ENCODE measurements at places on chromosomes 2 and 18. TPM values are rescaled to one million over a fixed set of nuclear protein-coding genes. Genes with fewer than 3 reads are reported as not detected.

DNA sequence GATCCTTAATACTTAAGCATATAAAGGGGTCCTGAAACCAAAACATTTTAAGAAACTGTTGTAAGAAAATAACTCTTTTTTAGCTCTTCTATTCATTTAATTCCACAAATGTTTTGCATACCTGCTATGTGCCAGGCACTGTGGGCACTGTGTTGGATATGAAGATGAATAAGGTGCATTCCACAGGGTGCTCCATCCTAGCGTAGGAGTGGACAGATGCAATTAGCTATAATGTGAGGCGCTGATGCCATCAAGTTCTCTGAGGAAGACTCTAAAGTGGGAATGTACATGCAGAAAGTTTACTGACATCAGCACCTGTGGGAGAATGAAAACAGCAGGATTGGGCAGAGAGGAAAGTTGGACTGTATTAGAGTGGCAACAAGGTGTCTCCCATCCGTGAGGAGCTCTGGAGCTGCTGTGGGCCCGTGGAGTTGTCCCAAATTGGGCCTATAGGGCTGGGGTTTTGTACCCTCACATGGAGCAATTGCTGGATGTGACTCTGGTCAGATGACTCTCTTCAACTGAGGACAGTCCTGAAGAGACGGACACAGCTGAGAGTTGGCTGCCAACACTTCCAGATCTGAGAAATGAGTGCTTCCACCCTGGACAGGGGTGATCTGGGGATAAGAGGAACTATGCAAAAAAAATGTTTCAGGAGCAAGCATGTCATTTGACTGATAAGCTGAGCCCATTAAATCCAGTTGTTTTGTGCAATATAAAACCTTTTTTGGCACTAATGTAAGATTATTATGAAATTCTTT, 22.3 kb downstream of the CD8A start:
- no peak for DNase-seq

The CD207 gene
- not detected for total RNA-seq

DNA sequence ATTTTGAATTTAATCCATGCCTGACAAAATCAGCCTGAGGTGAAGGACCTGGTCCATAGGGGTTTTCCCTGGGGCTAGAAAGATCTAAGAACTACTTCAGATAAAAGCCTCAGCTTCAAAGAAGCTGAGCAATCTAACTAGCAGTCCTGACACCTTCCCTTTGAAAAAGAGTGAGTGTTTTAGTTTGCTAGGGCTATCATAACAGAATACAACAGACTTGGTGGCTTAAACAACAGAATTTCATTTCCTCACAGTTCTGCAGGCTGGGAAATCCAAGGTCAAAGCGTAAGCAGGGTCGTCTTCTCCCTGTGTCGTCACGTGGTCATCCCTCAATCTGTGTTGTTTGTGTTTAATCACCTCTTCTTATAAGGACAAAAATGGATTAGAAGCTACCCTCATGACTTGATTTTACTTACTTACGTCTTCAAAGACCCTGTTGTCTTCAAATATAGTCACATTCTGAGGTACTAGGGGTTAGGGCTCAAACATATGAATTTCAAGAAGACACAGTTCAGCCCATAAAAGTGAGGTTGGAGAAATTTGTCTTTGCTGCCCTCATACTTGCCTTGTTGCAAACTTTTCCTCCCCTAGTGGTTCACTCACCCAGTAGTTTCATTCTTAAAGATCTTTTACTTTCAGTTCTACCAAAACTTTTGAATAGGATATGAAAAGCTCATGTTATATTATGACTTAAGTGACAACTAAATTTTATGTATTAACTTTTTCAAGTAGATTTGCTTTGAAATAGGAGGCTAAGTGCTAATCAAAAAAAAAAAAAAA, 673.8 kb downstream of the ARHGAP15 start:
- DNase-seq = no peak

The CHRNA1 gene
- 0.32 TPM for total RNA-seq

DNA sequence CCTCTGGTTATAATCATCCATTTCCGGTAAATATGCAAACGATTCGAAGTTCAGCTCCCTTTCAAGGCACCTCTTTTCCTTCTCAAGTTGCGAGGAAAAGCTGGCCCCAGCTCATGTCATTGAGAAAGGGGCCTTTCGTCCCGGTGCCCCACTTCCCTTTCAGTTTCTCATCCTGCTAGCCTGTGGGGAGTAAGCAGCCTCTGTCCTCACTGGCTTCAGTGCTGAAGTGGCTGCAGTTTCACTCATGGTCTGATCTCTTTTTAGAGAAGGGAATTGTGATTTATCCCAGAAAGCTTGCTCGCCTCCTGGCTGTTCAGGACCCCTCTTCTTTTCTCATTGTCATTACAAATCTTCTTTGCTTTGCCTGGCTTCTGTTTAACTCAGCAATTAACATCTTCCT, 207.5 kb downstream of the NR4A2 start:
- no peak for DNase-seq

DNA sequence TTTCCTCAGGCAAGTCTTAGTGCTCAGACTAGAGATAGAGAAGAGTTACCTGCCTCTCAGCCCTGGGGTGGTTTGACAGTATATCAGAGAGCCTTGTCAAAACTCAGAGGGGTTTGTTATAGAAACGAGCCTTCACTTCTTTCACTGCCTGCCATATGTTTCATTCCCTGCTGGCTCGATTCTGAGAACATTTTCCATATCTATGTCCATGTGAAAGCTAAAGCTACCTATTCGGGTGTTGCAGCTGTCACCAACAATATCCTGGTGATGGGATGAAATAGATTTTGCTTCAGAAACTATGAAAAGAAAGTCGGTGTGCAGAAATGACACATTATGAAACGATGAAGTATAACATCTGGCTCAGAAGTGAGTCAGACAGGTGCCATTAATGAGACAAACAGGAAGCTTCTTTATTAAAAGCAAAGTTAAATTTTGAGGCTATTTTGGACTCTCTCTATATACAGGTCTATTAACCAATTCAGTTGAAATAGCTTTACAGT, 56.1 kb upstream of the TANK start:
- no peak for DNase-seq

The CDKL4 gene
- 4.3 TPM for total RNA-seq

The IL36A gene
- total RNA-seq = not detected

DNA sequence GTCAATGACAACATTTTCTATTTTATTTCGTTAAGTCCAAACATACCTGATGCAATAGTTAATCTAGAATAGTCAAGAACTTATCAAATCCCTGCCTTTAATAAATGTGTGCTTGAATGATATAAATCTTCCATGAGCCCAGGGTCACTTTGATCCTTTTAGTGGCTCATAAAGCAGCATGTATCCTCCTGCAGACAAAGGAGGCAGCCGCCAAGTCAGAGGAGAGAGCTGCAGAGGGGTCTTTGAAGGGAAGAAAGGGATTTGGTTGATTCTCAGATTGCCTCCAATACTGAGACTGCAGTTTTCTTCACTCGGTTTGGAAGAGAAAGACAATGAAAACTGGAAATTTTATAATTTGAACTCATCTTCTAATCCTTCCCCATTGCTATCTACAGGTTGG, 378.4 kb upstream of the PIK3C3 start:
- no peak for DNase-seq

DNA sequence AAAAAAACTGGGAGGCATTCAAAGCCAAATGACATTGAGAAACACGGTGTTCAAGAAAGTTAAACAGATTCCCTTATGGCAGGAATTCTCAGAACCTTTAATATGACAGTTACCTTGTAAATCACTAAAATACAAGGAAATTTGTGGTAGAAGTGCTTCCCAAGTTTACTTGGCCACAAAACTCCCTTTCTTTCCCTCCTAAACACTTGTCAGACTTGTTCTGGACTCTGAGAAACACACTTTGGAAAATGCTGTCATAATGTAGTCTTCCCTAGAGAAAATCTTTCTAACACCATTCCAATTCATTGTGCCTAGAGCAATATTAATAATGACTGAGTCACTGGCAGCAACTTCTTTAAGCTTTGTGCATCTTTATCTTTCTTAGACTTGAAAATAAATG, 140.4 kb downstream of the ANKRD44 start:
- DNase-seq = no peak

The CYP1B1 gene
- 6.5 TPM for total RNA-seq

GRCh38 chr2:124039762-124040291, 14.7 kb downstream of the CNTNAP5 start:
- DNase-seq = no peak

The CENPA gene
- total RNA-seq = 7.4 TPM

DNA sequence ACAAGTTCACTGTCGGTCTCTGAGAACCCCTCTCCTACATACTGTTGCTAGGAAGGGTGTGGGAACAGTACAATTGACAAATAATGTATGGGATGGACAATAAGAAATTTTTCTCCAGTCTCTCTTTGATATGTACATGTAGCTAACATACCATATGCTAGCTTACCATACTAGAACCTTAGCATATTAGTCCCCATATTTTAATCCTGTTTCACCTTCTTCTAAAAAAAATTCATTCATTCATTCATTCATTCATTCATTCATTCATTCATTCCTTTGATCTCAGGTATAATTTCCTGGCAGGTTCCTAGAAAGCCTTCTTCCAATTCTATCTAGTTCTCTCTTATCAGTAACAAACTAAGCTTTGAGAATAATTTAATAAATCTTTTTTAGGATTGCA, 62.2 kb downstream of the TTC21B start:
- no peak for DNase-seq

The SLC9A2 gene
- not detected for total RNA-seq

GRCh38 chr2:219308142-219309101, 779 bp downstream of the PTPRN start:
- peak; percentile 63 for DNase-seq

The STARD6 gene
- total RNA-seq = not detected

The MLPH gene
- 40.6 TPM for total RNA-seq

GRCh38 chr2:26623541-26624495, 17.3 kb downstream of the CIB4 start:
- DNase-seq = peak; percentile 34

- DNase-seq = no peak
These were observed 37.0 kb downstream of the TGFA start for GRCh38 chr2:70516596-70516995.

The TTR gene
- total RNA-seq = not detected

The IL1F10 gene
- not detected for total RNA-seq

DNA sequence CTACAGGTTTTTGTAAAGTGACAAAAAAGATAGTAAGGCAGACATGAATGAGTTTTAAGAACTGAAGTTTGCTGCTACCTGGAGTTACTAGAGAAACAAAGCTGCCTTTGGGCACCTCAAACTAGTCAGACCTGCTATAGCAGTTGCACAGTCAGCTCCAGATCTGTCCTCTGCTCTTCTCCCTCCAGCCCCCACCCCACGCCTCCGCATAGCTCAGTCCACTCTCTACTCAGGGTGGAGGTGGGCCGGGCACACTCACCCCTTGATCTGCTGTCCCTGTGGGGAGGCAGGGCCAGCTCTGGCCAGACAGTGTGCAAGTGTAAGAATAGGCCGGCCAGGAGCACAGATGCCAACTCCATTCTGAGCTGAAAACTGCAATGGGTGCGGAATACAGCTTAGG, 4.1 kb downstream of the SERTAD2 start:
- no peak for DNase-seq

The TMEM150A gene
- 8.6 TPM for total RNA-seq

DNA sequence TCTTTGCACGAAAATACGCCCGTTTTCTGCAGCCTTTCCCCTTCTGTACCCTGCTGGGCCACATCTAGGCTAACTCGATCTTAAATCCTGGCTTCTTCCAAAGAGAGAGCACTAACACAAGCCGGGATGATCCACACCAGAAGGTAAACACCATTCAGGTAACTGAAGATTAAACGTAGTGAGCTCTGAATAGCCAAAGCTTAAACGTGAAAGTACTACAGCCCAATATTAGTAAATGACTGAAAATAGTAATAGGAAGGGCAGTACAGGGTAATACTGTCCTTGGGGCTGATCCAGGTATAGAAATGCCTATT, 422 bp upstream of the MRPL53 start:
- DNase-seq = no peak

DNA sequence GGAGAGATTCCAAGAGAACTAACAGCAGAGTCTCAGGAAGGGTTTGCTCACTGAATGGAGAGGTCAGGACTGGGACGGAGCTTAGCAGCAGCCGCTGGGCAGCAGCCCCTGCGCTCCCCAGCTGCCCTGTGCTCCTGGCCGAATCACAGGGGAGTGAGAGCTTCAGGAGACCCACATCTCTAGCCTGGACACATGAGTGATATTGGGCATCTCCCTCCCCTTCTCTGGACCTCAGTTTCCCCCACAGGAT, 511 bp downstream of the MATN3 start:
- DNase-seq = no peak

- peak; percentile 86 for DNase-seq
These were observed 30.7 kb downstream of the LYPD6B start for GRCh38 chr2:149068996-149069888.

DNA sequence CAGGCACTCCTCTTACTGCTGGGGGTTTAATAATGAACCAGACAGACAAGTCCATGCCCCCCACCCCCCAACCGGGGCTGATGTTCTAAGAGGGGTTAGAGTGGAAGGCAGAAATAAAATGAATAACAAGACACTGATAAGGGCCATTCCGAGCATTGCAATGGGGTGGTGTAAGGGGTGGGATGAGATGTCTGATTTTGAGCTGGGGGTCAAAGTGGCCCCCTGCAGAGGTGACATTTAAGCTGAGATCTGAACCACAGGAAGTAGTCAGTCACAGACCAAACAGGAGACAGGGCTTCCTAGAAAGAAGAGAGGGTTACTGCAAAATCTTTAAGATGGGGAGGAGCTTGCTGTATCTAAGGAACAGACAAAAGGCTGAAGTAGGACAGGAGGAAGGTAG, 180.6 kb upstream of the SH3BP4 start:
- no peak for DNase-seq

The PLB1 gene
- total RNA-seq = 3.0 TPM

DNA sequence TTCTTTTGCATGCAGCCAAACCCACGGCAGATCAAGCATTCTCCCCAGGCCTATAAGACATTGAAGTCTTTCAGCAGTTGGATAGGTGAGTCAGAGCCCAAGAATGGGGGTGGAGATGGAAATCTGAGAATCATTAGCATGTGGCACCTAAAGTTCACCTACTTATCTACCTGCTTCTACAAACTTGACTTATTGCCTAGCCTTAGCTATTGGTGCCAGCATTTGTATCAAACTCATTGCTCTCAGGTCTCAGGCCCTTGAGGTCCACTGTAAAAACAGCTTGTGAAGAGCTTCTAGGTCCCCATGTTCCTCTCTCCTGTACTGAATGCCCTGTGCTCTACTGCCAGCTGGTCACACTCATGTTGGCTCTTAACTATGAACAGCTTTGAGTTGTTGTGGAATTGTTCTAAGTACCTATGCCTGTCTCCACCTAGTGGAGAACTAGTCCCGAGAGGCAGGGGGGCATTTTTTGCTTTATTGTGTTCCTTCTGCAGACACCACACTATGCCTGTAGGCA, 278.4 kb upstream of the SPRED2 start:
- DNase-seq = peak; percentile 34
